ENCODE measurements at places on chromosomes 12 and 14.

DNA sequence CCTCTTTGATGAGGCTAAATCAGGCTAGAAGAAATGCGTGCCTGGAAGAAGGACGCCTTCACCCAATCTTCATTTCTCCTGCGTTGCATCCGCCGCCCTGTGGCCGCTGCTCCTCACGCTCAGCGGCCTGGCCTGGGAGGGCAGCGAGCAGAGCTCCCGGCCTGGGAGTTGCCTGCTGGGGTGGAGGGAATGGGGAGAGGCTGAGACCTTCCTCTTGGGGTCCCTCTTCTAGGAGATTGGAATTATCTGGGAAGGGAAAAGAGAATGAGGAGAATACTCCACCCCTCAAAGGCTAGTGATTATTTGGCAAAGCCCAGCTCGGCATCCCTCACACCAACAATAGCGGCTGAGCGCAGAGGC, 2.4 kb upstream of the HOXC12 start:
- no peak for DNase-seq

DNA sequence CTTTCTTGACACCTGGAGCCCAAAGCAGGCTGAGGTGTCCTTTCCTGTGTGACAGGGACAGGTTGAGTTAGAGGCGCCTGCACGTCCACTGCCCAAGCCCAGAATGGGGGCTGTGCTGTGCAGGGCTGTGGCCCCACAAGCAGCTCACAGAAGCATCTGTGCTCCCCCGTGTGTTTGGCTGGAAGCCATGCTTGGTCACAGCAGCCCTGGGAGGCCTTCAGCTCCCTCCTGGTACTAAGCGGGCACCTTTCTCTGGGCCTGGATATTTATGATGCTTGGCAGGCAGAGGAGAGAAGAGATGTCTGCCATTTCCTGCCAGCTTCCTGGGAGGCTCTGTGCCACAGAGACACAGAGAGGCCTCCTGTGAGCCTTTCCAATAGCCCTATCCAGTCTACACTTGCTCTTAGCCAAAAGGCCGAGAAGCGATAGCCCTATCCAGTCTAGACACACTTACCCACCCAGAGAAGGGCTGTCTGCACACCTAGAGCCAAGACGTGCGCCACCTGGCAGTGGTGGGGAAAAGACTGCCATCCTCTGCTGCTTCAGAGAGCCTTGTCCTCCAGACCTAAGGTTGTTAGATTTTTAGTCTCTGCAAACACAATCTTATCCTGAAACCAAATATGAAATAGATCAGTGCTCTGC, 117.4 kb downstream of the GCH1 start:
- DNase-seq, result no peak

DNA sequence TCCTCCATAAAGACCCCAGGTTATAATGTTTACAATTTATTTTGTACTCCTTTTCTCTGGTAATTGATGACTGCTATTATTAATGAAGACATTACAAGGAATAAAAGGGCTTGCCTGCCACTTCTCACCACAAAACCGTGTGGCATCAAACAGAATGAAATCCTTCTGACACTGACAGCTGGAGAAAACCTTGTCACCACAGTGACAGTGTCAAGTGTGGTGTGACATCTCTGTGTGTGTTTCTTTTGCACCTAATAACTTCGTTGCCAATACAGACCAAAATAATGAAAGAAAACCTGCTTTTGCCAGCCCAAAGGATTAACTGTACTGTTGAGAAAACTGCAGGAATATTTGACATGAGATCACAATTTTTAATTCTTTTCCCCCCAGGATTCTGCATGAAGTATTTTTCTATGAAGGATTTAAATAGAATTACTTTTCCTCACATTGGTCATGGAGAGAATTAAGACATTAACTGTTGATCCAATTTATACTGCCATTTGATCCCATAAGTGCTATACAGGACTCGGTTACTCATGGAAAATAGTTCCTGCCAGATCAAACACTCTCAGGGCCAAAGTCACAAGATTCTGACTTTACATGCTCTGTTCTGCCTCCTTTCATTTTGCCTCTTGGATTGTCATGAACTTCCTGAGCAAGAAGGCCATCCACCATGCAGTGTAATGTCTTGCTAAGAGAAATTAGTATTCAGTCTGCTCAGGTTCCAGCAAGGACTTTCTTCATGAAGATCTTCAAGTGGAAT, 60.4 kb upstream of the IFNG-AS1 start:
- DNase-seq, result no peak

GRCh38 chr12:89319122-89319521, 33.2 kb downstream of the DUSP6 start:
- no peak for DNase-seq

DNA sequence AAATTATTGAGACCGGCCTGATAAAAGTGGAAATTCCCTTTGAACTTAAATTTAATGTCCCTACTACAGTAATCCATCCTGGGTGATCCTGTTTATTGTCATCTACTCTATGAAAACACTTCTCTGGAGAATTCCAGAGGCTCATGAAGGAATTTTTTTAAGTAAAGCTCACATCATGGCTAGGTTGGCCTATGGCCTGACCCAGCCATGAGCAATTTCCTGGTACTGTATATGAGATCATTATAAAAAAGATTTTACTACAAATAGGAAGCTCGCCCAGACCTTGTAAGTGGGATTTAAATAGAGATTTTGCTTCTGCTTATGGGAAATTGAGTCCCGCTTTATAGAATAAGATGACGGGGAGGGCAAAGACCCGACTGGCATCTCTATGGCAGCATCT, 215.5 kb downstream of the DPF3 start:
- DNase-seq, result no peak

GRCh38 chr14:78005325-78005724, 164.8 kb upstream of the NRXN3 start:
- peak; percentile 66 for DNase-seq

DNA sequence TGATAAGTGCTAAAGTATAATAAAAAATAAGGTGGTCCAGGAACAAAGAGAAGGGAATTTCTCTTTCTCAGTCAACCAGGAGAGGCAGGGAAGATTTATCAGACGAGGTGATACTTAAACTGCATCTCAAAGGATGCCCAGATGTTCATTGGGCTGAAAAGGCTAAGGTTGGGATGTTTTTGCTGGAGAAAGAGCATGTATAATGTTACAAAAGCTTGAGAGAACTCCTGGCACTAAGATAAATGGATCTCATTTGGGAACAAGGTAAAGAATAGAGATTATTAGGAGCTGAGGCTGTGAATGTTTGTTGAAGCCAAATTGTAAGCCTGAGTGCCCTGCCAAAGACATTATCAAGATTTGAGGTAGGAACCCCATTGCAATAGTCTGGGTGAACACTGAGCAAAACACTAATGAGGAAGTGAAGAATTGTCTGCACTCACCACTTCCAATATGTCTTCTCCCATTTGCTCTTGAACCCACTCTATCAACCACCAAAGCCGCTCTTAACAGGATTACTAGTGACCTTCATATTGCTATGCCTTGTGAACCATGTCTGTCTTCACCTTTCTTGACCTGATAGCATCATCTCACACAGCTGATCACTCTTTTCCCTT, 149.0 kb upstream of the ARID2 start:
- DNase-seq, result no peak

GRCh38 chr12:24955389-24955788, 6.5 kb upstream of the BCAT1 start:
- no peak for DNase-seq

DNA sequence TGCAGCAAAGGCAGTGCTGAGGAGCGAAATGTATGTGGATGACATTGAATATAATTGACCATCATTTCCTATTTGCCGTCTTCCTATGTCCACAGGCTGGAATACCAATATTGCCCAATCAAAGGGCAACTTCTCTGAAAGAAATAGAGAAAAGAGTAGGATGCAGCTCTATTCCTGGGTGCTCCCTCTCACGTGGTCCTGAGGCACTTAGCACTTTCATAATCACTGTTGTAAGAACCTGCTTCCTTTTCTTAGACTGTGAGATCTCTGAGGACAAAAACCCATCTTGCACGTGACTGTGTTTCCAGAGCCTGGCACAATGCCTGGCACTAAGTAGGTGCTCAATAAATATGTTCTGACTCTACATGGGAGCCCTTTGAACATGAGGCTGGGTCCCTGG, 122.7 kb upstream of the CPM start:
- no peak for DNase-seq

GRCh38 chr12:54277823-54278276, 2.1 kb downstream of the CBX5 start:
- DNase-seq, result peak; percentile 39

- DNase-seq, result no peak
Measured at GRCh38 chr12:98737322-98737712, 92.2 kb downstream of the APAF1 start.

GRCh38 chr14:68682166-68683103, 110.4 kb downstream of the ZFP36L1 start:
- DNase-seq, result peak; percentile 78

GRCh38 chr14:91341334-91341733, 76.3 kb downstream of the CCDC88C start:
- DNase-seq, result no peak

DNA sequence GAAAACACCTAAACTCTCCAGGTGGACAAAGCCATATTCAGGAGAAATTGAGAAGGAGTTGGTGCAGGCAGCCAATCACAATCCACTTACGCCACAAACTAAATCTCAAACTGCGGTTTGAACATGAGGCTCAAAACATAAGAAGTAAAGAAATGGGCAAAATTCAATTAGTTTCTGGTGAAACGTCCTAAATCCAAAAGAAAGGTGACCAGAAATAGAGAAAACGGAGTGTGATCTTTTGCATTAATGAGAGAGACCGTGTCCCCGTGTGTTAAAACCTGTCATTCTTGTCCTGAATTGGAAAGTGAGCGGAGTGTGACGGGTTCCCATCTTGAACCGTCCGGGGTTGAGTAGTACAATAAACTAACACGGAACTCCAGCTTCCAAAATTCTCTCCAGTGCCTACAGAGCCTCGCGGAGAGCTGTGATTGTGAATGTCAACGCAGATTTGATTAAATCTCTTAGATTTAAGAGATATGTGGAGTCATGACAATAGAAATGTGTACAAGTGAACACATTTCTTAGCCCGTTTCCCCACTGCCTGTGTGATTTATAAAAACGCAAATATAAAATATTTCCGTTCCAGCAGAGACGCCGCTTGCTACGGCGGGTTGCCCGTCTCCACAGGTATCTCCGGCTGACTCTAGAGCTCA, 595 bp upstream of the METAP2 start:
- peak; percentile 17 for DNase-seq

GRCh38 chr12:46439793-46440511, 67.4 kb upstream of the SLC38A2 start:
- no peak for DNase-seq

GRCh38 chr12:94026596-94026995, 121.8 kb upstream of the PLXNC1 start:
- no peak for DNase-seq

DNA sequence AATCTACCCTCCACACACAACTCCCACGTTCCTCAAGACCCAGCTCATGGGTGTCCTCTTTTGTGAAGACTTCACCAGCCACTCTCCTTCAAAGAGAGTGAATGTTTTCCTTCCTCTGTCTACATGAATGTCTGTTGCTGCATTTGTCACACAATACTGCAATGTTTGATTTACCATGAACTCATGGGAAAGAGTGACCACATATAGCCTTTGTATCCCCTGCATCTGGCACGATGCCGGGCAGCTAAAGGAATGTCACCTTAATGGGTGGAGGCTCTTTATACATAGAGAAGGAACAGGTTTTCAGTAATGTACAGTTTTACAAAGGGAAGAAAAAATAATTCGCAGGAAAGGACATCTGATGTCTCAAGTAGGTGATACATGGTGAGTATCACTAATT, 12.1 kb upstream of the BCDIN3D start:
- no peak for DNase-seq

GRCh38 chr12:113459981-113460380, 11.7 kb downstream of the LHX5 start:
- DNase-seq, result no peak

All from RCC 7860 (cell line).